ENCODE measurements at places on chromosomes 6 and 20.

- no peak for DNase-seq
Observed at GRCh38 chr6:167409079-167409478, 84.2 kb downstream of the TTLL2 start.

DNA sequence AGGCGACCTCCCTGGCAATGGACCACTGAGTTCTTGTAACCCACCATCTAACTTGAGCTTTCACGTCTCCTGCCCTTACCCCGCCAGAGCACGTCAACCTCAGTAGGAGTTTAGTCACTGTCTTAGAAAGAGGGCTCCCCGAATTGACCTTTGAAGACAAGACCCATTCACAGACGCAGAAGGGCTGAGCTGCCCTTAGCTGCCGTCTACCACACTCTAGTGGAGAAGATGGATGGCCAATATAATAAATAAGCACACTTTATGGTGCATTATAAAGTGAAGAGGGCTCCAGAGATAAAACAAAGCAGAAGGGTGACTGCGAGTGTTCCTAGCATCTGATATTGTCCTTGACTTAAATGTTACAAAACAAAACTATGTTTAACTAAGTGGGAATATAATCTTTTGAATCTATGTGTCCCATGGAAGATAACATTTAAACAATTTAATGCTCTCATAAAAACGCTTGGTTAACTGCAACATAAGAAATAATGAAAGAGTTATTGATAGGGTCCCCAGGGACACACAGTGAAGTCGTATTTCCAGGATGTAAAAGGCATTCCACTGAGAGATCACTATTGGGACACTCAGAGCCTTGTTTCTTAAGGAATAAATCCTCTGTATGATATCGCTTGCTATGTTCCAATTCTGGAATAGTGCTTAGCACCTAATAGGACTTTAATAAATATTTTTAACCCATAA, 261.1 kb downstream of the THBS2 start:
- no peak for DNase-seq

DNA sequence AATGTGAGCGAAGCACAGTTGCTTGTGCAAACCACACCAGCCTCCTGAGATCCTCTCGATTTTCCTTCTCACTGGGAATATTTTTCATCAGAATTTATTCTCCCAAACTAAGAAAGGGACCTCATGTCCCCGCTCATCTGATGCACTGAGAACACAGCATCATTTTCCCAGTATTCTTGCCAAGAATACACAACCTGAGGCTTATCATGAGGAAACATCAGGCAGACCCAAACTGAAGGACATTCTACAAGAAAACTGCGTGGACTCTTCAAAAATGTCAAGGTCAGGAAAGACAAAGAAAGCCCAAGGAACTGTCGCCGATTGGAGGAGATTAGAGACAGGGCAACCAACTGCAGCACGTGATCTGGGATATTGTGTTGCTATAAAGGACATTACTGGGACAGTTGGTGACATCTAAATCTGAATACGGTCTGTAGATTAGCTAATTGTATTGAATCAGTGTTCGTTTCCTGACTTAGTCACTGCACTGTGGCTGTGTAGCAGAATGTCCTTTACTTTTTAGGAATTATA, 72.3 kb downstream of the SNX5 start:
- DNase-seq, result no peak

GRCh38 chr6:147417954-147418353, 90.5 kb upstream of the SAMD5 start:
- DNase-seq, result no peak

DNA sequence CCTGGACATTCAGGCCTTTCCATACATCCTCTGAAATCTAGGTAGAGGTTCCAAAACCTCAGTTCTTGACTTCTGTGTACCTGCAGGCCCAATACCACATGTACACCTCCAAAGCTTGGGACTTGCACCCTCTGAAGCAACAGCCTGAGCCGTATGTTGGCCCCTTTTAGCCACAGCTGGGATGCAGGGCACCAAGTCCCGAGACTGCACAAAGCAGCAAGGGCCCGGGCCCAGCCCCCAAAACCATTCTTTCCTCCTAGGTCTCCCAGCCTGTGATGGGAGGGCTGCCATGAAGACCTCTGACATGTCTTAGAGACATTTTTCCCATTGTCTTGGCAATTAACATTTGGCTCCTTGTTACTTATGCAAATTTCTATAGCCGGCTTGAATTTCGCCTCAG, 107.4 kb upstream of the FRMD1 start:
- DNase-seq, result no peak

GRCh38 chr20:18090044-18090443, 32.3 kb upstream of the OVOL2 start:
- DNase-seq, result no peak

DNA sequence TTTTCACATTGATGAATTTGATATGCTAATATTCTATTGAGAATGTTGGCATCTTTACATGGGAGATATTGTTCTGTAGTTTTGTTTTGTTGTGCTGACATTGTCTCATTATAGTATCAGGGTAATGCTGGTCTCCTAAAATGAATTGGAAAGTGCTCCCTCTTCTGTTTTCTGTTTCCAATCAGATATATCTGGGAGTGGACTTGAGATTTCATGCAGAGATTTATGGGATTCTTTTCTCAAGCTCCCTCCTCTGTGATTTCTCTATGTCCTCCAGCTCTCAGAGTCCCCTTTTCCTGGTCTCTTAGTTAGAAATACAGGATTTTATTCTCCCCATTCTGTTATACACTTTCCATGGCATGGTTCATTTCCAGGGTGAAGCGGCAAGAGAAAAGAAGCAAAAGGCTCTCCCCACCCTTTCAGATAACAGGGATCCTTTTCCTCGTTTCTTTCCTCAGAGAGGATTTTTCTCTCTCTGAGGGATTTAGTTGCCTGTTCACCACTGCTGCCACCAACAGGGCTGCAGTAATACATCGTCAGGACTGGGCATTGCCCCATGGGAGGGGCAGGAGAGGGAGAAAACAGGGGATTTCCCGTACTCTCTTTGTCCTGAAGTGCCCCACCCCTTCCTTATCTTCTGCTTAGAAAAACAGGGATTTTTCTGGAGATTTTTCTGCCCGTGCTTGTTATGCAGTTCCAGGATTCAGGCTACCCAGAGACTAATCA, 59.3 kb upstream of the STMND1 start:
- no peak for DNase-seq

GRCh38 chr20:32445539-32446273, 87.6 kb downstream of the ASXL1 start:
- no peak for DNase-seq

DNA sequence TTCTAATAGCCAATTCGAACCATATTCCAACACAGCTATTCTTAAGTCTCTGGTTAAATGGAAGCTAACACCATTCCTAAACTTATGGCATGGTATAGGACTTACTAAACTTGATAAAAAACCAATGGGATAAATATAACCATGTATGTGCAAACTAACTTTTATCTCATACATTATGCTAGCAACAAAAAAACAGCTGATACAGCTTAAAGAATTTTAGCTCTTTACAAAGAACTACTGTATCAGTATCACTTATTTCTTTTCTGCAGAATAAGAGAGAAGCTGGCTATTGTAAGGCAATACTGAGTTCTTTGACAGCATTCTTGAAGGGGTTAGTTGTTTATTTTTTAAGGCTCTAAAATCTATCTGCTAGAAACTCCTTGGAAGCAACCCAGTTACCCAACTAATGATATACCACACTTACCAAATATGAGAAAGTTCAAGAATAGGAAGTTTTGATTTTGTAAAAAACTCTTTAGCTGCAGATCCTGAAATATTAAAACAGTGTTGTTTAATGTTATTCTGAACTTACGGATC, 44.9 kb downstream of the REPS1 start:
- DNase-seq, result no peak

DNA sequence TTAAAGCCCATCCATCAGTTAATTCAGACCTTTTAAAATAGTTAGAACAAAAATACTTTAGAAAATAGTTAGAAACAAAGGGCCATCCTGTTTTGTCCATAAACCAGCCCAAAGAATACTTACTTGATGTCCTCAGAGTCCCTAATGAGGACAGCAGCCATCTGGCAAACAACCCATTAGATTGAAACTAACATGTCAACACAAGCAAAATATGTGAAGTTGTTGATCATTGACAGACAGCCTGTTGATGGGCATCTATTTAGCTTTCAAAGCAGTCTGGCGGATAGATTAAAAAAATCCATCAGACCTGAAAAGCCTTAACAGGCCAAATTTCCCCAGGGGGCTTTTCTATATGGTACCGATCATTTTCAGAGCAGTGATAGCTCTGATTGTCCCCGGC, 154.2 kb upstream of the TSHZ2 start:
- no peak for DNase-seq

DNA sequence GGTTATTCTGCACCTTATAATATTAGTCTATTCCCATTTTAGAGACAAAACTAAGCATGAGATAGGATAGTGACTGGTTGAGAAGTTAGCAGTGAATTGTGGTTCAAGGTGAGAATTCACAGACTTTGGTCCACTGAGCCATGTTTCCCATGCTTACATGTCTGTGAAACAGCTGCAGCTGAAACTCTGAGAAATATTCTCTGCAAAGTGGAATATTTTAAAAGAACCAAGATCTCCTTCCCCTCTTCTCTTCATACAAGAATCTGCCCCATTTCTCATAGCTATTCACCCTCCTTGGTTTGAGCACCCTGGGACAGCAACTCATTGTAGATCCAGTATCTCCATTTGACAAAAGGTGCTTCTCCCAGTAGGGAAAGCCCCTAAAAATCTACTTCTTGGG, 70.2 kb upstream of the TMEM170B start:
- no peak for DNase-seq

DNA sequence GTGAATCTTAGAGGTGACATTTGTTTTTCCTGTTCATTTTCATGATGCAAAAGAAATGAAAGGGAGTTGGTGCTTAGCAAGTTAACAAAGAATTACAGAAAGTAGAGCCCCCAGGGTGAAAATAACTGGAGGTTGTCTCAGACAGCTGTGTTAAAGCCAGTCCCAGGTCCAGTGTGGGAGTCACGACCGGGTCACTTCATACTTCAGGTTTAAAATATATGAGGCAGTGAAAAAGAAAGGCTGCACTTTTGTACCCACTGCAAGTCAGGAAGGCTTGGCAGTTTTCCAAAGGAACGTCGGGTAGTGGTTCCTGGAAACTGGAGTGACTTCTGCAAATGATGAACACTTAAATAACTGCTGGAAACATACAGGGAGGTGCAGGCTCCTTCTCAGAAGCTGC, 91.5 kb upstream of the THBS2 start:
- DNase-seq, result no peak

DNA sequence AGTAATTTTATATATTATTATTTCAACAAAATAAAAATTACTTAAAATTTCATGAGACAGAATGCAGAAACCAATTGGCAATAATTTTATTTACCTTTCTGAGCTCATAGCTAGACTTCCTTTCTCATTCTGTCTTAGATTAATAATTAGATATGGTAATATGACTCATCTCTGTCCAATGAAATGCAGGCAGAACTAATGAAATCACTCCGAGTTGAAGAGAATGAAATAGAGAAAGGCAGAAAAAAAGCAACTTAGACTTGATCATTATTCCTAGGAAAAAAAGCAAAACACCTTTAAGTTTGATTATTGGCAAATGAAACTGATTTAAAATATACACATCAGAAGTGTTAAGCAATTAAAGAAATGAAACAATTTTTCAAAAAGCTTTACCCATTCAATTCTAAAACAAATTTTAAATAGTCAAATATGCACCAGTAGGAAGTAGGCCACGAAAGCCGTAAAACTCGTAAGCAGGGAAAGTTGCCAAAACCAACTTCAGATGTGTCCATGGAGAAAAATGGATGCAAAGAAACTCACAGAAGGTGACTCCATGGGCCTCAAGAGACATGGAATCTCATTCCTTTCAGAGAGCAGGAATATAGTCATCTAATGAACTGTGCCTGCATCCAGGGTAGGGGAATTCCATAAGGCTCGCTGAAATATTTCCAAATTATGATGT, 293.8 kb upstream of the RGS17 start:
- DNase-seq, result no peak

GRCh38 chr20:50645253-50646068, 45.9 kb downstream of the RIPOR3 start:
- no peak for DNase-seq

DNA sequence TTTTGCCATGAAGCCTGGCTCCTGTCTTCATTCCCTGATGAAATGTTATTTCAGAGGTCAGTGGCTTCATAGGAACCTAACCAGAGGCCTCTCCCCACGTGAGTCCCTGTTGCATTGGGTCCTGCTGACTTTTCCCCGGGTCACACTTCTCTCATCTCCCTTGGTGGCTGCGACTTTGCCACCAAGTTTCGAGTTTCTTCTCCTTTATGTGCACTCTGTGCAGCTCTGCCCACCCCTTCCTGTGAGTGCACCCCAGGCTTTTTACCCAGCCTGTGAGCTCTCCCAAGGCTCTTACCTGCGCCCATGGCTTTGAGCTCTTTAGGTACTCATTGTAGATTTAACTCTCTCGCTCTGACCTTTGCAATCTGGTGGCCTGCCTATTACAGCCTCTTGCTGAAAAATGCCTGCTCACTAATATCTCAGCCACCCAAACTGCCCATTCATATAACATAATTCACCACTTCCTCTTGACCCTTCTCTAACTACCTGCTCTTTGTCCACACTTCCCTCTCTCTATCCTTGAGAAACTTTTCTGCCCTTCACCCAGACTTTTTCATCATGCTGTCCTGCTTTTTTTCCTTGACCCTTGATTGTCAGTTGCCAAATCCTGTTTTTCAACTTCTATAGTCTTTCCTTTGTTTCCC, 105.9 kb downstream of the SASH1 start:
- no peak for DNase-seq

- no peak for DNase-seq
Observed at GRCh38 chr20:19659448-19659847, 98.6 kb upstream of the RIN2 start.

DNA sequence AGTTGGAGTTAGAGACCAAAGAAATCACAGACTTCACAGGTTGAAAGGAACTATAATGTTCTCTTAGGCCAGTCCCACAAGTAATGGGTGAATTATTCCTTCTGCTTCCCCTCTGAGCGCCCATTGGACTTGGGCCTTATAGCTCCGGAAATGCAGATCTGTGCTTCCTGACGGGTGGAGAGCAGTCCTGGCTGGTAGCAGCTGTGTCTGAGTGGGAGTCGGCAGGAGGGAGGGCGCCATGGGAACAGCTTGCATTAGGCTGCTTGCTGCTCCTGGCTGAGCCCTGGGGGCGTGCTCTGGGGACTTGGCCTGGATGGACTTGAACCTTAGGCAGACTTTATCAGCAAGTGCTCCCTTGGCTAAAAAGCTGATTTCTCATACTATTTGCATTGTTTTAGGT, 18.4 kb upstream of the NUP153 start:
- peak; percentile 20 for DNase-seq
